ENCODE measurements at places on chromosomes 7 and 10.

- DNase-seq, result no peak
These were observed 28.6 kb downstream of the MTURN start for GRCh38 chr7:30163231-30163894.

DNA sequence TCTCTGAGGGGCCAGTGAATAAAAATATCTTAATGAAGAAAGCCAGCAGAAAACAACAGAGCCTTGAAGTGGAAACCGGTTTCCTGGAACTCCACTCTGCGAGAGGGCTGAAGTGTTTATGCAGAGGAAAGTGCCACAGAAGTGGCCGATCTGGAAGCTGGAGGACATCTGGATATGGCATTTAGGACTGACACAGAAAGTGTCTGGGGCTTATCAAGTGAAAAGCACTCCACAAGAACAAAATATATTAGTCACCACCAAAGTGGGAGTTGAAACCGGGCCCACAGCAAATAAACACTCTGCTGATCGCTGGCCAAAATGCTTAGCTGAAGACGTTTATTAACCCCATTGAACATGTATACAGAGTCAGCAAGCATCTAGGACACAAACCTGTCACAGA lies 7.8 kb downstream of the NOD1 start:
- no peak for DNase-seq

DNA sequence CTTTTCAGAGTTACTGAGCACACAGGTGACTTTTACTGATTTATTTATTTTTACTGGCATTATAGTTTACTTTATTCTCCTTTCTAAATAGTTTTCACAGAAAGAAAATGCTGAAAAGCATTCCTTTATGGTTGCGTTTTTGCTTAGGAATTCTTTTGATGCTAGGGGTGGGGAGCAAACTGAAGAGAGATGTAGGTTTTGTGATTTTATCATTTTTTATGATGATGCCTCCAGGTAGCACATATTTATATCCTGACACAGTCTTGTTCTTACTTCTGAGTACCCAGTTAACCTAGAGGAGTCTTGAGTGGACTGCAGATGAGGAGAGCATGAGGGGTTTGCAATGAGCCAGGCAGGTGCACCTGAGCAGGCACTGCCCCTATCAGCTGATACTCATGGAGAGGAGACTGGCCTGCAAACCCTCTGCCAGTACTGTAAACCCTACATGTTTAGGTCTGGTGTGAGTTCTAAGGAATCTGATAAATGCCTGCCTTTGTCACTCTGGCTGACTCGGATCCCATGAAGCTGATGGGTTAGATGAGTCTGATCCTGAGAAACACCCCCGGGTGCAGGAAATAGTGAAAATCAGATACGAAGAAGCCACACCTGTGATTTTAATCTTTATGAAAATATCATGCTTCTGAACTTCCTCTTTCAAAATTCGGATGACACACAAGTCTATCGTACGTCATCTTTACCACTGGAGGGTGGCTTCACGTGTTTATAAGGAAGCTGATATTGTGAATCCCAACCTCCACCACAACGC lies 302.9 kb downstream of the WDR37 start:
- no peak for DNase-seq

- no peak for DNase-seq
These were observed 86.2 kb upstream of the ANLN start for GRCh38 chr7:36303202-36304098.

- DNase-seq, result no peak
These were observed 121.2 kb downstream of the EMX2 start for GRCh38 chr10:117663750-117664149.

GRCh38 chr7:2971914-2972834 lies 71.5 kb downstream of the CARD11 start:
- DNase-seq, result no peak

Measured in thymus (tissue), 14 donors.